ENCODE measurements at places on chromosomes 2 and 18.

GRCh38 chr2:95539836-95540235, 52.0 kb upstream of the TRIM43 start:
- no peak for DNase-seq

GRCh38 chr2:172333235-172333977, 94.0 kb upstream of the ITGA6 start:
- no peak for DNase-seq

DNA sequence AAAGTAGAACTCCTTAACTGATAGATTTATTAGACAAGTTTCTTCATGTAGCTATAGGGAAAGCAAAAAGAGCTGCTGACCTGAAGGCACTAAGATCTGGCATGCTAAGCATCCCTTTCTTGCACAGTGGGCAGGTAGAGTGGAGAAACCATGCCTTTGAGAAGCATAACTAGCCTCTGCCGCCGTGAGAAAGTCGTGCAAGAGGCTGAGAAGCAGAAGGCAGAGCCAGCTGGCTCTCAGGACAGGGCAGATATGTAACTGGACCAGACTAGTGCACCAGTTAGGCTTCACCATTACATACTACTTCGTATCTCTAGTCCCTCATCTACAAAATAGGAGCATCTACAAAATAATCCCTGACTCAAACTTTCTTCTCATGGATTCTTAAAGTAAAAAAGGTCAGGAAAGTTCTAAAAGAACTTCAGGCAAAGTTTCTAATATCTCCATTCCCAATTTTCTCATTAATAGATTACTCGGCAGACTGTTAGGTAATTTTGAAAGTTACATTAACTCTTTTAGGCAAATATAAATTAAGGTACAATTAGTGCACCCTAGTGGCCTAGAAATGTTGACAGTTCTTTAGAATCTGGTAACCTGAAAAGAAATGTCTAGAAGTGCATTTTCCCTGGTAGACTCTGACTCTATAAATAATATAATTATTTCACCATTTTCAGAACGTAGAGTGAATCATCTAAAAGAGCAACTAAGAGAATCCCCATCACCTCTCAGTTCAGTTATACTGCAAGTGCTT, 10.3 kb downstream of the ERBB4 start:
- no peak for DNase-seq

DNA sequence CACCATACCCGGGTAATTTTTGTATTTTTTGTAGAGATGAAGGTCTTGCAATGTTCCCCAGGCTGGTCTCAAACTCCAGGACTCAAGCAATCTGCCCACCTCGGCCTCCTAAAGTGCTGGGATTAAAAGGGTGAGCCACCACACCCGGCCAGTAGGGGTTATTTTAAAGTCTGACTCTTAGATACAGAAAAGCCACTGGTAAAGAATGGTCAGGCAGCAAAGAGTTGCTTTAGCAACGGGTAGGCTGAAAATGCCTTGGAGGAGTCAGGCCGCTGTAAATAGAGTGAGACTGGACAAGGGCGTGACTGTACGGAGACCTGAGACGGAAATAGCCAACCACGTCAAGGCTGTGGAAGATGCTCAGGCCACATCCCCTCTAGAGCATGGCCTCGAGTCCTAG, 54.2 kb downstream of the ACKR3 start:
- DNase-seq, result no peak

- peak; percentile 42 for DNase-seq
Observed at GRCh38 chr2:26922405-26923188, 47.8 kb upstream of the MAPRE3 start.

GRCh38 chr2:239399921-239400595, 762 bp downstream of the HDAC4 start:
- peak; percentile 24 for DNase-seq

- DNase-seq, result no peak
Observed at GRCh38 chr2:184304006-184304405, 294.3 kb upstream of the ZNF804A start.

DNA sequence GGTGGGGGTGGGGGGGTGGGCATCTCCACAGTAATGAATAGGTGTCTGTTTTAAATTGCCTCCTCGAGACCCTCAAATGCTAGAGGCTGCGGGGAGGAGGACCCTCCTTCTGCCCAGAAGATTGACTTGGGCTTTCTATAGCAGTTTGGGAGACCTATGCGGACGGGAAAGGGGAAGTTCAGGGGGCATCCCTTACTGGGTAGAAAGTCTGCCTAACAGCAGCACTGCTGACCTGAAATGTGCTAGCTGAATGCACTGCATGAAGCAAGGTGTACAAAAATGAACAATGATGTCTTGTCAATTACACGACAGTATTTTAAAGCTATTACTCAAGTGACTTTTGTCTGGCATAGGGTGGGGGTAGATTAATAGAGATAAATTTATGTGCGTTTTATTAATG, 2.5 kb downstream of the DCC start:
- DNase-seq, result no peak

- DNase-seq, result no peak
Observed at GRCh38 chr2:857937-858336, 92.7 kb upstream of the SNTG2 start.

- no peak for DNase-seq
Observed at GRCh38 chr2:120783371-120783791, 47.7 kb downstream of the GLI2 start.

DNA sequence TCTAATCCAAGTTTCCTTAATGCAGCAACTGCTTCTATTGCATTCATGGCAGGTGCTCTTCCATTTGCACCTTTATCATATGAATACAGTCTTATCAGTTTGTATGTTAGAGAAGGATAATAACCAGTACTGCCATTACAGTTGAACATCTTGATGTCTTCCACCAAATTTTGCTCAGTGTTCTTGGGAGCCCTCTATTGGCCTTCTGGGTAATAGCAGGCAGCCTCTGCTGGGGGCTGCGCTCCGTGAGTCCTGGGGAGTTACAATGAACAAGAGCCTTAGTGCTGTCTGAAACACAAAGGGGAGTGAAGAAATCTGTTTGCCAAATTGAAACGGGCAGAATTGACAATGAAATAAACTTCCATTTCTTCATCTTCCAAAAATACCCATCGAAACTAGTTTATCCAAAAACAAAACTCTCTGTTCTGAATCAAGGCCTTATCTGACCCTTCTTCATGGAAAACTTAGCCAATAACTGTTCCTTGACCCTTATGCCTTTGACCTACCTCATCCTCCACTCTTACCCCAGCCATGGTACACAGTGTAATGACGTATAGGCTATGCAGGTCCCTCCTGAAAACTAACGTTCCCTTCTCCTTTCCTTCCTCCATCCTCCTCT, 79.9 kb downstream of the ALK start:
- DNase-seq, result peak; percentile 24
